ENCODE measurements at places on chromosomes 1 and 21. TPM values are rescaled to one million over a fixed set of nuclear protein-coding genes. Genes with fewer than 3 reads are reported as not detected.
A peak's percentile ranks its signal among the peaks of the same experiment; 100 is the strongest.

The PHLDA3 gene
- total RNA-seq: 0.67 TPM

The FCRL4 gene
- not detected for total RNA-seq

The FCRL5 gene
- total RNA-seq: 0.67 TPM

The DMRTA2 gene
- total RNA-seq: not detected

The FNDC10 gene
- 0.37 TPM for total RNA-seq

The NFASC gene
- total RNA-seq: 5.4 TPM

The CADM3 gene
- 0.17 TPM for total RNA-seq

The CNST gene
- 12.7 TPM for total RNA-seq

- DNase-seq: no peak
Observed at GRCh38 chr1:20700636-20701215, 17.1 kb downstream of the KIF17 start.

DNA sequence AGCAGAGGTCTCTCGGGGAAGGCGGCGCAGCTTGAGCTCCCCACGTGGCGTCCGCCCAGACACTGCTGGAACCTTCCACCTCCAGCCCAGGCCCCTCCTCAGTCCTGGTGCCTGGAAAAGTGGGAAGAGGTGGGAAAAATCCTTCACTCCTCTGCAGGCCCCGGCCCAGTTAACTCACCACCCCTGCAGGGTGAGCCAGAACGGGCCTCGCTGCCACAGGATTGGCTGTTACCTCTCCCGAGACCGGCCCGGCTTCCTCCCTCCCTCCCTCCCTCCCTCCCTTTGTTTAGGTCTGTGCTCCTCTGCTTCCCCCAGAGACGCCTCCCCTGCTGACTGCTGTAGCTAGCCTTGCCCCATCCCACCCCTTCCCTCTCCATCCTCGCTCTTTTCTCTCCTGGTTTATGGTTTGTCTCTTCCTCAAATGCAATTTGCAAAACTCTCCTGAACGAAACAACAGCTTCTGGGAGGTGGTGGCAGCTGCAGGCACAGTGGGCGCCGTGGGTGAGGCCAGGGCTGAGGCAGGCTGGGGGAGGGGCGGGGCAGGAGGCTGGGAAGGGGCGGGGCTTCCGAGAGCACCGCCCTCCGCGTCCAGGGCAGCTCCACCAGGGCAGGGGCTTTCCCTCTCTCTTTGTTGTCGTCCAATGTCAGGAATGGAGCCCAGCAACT lies 6.5 kb downstream of the CAPN9 start:
- peak; percentile 61 for DNase-seq

DNA sequence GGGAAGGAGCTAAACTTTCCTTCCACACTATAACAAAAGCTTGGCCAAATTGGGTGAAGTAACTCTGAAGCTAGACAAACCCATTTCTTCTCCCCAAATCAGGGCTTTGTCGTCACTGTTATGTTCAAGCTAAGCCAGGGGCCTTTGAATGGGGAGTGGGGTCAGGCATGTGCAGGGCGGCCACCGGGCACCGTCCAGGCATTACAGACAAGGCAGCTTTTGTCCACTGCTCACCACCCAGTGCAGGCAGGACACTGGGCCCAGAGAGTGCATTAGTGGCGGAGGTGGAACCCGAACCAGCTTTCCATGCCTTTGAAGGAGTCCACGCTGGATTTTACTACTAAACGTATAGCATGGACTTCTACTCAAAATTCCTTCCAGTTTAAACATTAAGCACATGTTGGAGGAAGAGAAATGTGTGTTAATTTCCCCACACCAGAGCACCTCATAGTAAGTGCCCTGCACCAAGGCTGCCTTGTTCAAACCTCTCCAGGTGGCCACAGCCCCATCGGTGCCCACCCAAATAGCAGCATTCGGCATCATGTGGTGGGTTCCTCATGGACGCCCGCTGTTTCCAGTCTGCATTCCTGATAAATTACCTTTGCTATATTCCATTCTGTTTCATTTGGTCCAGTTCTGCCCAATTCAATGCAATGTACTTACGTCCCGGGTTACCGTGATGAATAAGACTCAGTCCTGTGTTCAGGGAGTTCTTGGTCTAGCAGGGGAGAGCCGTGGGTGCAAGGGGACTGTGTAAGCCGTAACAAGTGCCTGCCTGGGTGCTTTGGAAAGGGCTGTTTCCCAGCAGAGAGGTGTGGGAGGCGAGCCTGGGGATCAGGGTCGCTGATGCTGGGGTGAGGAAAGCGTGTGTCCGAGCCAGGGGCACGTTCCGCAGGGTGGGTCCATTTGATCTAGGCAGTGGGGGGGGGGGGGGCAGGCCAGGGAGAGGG lies 1.6 kb downstream of the UBASH3A start:
- no peak for DNase-seq

GRCh38 chr1:77089756-77090155 lies 129.5 kb downstream of the PIGK start:
- no peak for DNase-seq

- no peak for DNase-seq
Observed at GRCh38 chr1:201486187-201486586, 17.2 kb upstream of the PHLDA3 start.

DNA sequence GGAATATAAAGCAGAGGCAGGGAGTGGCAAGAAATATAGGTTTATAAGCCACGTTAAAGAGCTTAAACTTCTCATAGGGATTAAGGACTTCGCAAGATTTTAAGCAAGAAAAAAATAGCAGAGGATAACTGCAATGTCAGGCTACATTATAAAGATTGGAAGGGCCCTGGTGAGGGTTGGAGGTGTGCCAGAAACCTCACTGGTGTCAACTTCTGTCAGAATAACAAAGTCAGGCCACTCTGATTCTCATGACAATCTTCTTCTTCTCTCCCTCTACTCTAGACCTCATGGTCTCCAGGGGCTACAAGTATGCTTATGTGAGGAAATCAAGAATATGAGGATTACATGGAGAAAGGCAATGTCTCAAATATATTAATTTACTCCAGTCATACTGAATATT lies 32.6 kb upstream of the FMO2 start:
- no peak for DNase-seq

- DNase-seq: no peak
Observed at GRCh38 chr1:17084787-17085186, 31.0 kb upstream of the SDHB start.

- DNase-seq: no peak
Observed at GRCh38 chr1:222923506-222923905, 108.7 kb downstream of the DISP1 start.

GRCh38 chr1:58005212-58005611 lies 541.3 kb downstream of the OMA1 start:
- no peak for DNase-seq

- DNase-seq: no peak
Observed at GRCh38 chr1:167991546-167991945, 54.7 kb upstream of the MPC2 start.

GRCh38 chr1:198141668-198142351 lies 15.0 kb upstream of the NEK7 start:
- no peak for DNase-seq

GRCh38 chr1:114208106-114208505 lies 54.4 kb upstream of the SYT6 start:
- DNase-seq: no peak

DNA sequence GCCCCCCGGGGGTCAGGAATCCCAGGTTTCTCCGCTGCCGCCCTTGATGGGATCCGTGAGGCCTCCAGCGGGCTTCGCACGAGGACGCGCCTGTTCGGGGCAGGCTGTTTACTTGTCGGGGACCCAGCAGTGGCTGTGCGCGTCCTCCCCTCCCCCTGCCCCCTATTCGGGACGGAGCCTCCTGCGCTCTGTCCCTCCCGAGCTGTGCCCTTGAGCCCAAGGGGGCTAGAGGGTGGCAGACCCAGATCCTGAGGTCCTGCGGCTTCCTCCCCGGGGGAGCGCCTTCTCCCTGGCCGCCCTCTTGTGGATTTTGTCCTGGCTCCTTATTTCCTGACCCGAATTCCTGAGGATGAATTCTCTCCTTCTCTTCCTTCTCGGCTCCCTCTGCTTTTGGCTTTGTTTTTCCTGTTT lies 38.4 kb downstream of the PIK3CD start:
- DNase-seq: no peak

DNA sequence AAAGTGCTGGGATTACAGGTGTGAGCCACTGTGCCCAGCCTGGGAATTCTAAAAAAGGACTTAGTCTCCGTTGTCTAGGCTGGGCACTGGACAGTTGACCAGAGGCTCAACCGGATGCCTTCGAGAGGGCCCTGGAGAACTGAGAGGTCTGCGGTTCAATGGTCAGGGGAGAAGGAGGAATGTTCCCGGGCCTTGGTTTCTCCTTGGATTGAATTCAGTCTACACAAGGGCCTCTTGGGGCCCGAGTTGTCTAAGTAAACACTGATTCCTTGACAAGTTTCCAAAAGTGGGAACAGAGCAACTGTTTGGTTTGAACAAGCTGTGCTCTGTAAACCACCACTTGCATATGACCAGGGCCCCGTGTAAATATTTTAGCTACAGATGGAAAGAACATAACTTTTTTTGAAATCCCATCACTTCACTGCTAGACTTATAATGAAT lies 29.1 kb upstream of the CAPZB start:
- DNase-seq: no peak

DNA sequence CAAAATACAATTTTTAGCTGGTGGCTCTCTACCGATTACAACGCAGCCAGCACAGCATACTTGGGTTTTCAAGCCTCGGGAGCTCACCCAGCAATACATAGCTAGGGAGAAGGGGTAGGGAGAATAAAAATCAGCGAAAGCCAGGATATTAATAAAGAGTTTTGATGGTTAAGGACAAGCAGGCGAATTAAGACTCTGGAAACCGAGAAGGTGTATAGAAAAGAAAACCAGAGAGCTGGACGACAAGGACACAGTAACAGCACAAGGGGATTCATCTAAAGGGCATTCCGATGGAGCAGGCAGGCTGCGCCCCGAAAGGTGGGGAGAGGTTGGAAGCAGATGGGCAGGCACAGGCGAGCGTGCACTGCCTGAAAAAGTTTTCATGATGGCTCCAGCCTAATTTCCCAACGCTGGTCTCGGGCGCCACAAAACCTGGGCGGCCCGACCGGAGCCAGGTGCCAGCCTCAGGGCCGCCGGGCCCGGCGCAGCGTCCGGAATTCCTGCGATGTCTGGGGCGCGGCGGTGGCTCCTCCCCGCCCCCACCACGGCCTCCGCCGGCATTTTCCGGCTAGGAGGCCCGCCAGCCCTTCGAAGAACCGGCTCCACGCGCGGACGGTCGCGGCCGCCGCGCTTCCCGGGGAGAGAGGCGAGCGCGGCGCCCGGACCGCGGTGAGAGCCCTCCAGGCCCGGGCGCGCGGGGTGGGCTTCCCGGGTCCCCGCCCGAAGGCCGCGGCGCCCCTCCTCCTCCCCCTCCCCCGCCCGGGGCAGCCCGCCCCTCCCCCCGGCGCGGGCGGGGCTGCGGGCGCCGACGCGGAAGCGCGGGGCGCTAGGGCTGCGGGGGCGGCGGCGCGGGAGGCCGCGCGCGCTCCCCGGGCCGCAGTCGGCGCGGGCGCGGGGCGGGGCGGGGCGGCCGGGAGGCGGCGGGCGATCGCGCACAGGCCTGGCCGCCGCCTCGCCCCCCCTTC lies 774 bp upstream of the DYRK1A start:
- peak; percentile 73 for DNase-seq

DNA sequence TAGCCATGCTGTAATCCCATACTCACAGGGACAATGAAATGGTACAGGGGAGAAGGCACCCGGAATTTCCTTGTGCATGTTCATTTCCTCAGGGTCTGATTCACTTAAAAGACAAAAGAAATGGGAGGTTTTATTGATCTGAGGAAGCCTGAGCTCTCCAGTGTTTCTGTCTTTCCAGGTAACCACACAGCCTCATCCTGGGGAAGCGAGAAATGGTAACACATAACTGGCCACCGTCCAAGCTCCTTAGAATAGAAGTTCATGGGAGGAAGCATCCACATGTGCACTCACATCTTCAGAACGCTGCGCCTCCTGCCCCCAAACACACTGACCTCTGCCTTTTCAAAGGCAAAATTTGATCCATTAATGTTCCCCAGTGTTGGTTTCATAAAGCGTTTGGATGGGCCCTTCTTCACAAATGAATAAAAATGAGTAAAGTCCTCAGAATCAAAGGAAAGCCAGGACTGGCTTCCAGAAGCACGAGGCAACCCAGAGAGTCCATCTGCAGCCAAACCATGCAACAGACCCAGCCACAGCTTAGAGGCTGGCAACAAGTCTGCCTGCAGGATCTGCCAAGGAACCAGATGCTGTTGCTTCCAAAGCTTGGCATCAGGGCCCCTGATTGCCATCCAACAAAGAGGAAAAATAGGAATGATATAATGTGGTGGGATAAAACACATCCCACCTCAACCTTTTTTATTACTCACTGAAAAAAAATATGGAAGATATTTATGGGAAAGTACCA lies 120.3 kb downstream of the ZBTB18 start:
- DNase-seq: no peak

DNA sequence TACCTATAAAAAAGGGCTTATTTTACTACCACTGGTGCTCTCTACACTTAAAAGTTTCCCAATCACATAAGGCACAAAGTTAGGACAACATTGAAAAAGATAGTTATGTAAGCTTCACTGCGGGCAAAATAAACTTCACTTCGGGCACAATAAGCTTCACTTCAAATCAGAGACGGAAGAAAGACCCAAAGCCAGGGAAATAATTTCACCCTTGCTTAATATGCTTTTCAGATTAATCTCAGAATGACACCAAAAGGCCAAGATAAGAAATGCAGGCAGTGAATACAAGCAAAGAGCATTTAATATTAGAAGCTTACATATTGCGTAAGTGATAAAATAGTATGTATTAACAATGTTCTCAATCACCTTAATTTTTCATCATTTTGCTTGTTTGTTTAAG lies 444.2 kb downstream of the SETD4 start:
- no peak for DNase-seq

GRCh38 chr1:66575739-66576138 lies 41.8 kb downstream of the SGIP1 start:
- no peak for DNase-seq

GRCh38 chr1:51316113-51316845 lies 14.1 kb downstream of the TTC39A start:
- no peak for DNase-seq

DNA sequence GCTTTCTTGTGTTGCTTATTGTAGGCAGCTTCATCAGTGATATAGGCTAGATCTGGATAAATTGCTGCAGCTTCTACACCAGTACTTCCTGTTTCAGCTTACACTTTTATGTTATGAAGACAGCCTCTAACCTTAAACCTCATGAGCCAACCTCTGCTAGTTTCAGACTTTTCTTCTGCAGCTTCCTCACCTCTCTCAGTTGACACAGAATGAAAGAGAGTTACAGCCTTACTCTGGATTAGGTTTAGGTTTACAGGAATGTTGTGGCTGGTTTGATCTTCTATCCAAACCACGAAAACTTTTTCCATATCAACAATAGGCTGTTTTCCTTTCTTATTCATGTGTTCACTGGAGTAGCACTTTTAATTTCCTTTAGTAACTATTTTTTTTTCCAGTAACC lies 76.9 kb upstream of the RNPC3 start:
- no peak for DNase-seq

GRCh38 chr1:187477535-187477934 lies 648.8 kb downstream of the PLA2G4A start:
- no peak for DNase-seq

- DNase-seq: no peak
Observed at GRCh38 chr1:6128276-6129081, 51.6 kb downstream of the CHD5 start.

- no peak for DNase-seq
Observed at GRCh38 chr1:66416295-66416694, 117.7 kb upstream of the SGIP1 start.
